CD4-positive, alpha-beta T cell (primary cell): ENCODE measurements at places on chromosomes 3 and 15.

- no peak for DNase-seq
These were observed 29.1 kb upstream of the SCG3 start for GRCh38 chr15:51652084-51652668.

GRCh38 chr15:29880341-29880740 is 58.1 kb upstream of the TJP1 start:
- DNase-seq, result no peak

GRCh38 chr15:64038878-64039610 is 7.2 kb downstream of the DAPK2 start:
- no peak for DNase-seq

DNA sequence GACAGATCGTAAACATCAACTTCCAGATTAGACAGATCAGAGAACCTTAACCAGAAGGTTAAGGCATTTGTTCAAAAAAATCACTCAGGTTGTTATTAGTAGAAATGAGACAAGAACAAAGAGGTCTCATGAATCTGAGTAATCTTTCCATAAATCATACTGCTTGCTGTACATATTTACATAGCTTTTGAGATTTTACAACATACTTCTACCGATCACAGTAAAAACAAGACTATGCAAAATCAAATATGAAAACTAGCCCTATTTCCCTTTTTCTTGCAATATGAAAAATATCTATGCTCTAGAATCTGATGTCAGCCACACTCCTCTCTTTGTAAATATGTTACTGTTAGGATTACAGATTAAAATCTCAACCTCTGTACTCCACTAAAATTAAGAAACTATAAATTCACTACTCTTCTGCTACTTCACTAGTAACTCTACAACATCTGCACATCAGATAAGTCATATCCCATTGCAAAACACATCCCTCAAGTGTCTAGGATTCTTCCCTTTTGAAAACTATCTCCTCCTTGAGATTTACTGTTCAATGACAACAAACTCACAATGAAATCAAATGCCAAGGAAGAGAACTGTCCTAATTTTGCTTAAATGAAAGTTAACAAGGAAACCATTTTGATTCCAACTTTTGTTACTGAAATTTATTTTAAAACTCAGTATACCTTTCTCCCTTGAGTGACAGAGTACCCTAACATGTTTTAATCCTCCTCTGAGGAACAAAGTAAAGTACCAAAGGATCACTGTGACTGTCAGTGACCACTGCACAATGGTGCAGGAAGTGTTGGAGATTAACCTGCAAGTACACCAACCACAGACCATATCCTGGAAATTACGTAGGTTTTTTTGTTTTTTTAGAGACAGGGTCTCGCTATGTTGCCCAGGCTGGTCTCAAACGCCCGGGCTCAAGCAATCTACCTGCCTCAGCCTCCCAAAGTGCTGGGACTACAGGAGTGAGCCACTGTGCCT is 12.8 kb downstream of the DCUN1D1 start:
- DNase-seq, result no peak

DNA sequence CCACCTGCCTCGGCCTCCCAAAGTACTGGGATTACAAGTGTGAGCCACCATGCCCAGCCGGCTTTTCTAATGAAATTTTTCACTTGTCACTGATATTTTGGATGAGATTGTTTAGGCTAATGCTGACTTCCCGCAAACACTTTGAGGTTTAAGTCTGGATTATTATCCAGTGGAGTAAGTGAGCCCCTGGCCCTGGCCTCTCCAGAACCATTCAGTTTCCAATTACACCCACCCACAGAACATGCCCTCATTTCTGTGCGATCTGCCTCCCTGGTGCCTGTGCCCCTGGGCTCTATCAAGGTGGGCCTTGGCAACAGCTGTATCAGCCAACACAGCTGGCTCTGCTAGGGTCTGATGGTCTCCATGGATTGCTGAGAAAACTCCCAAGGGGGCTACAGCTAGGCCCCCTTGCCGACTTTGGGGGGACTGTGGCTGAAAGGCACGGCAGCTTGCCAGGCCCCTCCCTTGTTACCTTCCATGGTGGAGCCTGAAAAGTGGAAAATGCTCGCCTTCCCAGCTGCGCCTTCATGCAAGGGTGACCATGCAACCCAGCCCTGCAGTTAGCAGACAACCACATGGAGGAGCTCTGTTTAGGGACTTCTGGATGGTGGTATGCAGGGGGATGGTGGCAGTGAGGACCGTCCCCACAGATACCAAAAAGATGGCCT is 288.9 kb downstream of the FAM43A start:
- DNase-seq, result no peak
